ENCODE measurements at places on chromosomes 13 and 19.

DNA sequence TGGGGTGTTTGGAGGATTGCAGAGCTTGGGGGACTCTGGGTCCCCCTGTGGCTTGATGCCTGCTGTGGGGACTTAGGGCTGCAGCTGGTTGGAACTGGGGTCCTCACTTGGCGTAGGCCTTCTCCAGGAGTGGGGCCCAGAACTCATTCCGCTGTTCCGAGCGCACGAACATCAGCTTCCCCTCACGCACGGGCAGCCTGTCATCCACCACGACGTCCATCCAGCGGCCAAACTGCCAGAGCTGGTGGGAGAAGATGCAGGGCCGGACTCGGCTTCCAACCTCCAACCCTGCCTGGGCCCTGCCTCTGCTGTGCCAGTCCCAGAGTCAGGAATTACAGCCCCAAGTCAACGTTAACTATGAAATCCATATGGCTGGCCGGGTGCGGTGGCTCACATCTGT is 2.6 kb downstream of the CAPN12 start:
- no peak for DNase-seq

GRCh38 chr19:41570179-41570578 is 5.8 kb upstream of the CEACAM21 start:
- no peak for DNase-seq

- DNase-seq: no peak
Measured at GRCh38 chr13:95317039-95317989, 16.1 kb upstream of the ABCC4 start.

GRCh38 chr13:45928843-45929242 is 77.3 kb upstream of the SIAH3 start:
- no peak for DNase-seq

DNA sequence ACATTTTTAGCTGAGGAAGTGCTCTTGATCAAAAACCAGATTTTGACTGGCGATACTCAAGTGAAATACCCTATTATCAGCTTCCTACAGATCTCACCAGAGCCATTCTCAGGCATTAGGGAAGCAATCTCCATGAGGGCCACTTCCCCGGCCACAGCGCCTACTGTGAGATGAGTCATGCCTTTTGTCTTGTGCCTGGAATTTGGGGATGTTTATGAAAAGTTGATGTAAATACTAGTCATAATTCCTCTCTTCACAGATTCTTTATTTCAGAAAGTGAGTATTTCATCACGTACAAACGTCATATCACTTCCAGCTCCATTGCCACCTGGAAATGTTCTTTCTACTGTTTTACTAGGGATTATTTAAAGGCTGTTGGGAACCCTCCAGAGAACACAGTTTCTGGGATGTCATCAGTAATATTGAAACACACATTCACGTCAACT is 25.3 kb upstream of the SLC46A3 start:
- DNase-seq: no peak

DNA sequence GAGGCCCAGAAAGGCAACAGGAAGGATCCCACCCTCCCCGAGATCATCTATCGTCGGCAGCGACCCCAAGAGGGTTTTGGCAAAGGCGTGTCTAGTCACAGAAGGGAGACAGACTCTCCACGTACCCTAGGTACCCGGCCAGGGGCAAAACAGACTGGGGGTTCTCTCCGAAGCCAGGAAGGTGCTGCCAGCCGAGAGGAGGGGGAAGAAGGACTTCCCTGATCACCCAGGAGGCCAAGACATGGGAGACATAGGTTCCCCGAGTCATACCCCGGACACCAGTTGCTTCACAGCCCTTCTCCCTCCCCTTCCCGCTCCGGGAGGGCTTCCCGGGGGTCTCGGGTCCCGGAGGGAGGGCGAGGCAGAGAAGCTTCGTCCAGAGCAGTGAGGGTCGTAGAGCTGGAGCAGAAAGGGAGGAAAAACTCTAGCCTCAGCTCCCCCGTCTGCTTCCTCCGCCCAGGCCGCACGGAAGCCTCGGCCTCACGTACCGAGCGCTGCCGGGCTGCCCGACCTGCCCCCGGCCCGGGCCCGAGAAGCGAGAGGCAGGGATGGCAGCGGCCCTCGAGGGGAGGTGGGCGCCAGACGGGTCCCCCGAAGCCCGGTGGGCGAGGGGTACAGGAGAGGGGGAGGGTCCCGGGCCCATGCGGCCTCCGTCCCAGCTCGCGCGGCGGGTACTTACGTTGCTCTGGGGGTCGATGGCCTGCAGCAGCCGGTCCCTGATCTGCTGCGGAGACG is 644 bp downstream of the MED26 start:
- DNase-seq: peak; percentile 6

- DNase-seq: no peak
Measured at GRCh38 chr19:30881930-30882329, 467.3 kb downstream of the TSHZ3 start.

- DNase-seq: peak; percentile 9
Measured at GRCh38 chr19:39582891-39583625, 19.3 kb upstream of the LGALS13 start.

GRCh38 chr13:102033386-102033785 is 368.5 kb downstream of the FGF14 start:
- no peak for DNase-seq

GRCh38 chr13:20397896-20398295 is 127.8 kb downstream of the CRYL1 start:
- no peak for DNase-seq

GRCh38 chr13:108850691-108851090 is 221.3 kb downstream of the MYO16 start:
- DNase-seq: no peak

DNA sequence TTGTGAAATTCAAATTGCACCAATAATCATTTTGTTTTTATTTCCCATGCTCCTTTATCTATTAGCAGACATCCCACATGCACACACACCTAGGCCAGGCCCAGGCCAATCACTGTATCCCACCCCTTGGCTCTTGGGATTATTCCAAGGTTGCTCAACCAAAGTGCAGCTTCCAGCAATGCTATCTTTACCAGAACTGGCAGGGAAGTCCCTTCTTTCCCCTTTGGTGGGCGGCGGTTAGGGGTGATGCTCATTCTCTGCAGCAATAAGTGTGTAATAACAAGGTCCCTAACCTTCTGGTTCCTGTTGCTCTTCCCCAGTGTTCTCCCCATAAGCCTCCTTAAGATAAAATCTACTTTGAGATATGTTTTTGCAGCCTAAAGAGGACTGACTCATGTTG is 18.3 kb upstream of the KCTD12 start:
- no peak for DNase-seq

DNA sequence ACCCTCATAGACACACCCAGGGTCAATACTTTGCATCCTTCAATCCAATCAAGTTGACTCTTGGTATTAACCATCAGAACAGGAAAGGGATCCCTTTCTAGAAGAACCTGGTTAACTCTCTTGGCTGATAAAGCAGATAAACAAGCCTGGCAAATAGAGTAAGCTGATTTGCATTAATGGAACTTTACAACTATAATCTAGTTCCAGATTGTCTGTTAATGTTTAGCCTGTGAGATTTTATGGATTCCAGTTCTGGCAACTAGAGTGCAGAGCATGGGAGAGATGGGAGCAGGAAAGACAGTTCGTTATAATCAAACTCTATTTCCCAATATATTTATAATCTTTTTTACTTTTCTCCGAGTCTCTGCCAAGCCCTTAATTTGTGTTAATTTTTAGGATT is 272.6 kb upstream of the KLHL1 start:
- no peak for DNase-seq

DNA sequence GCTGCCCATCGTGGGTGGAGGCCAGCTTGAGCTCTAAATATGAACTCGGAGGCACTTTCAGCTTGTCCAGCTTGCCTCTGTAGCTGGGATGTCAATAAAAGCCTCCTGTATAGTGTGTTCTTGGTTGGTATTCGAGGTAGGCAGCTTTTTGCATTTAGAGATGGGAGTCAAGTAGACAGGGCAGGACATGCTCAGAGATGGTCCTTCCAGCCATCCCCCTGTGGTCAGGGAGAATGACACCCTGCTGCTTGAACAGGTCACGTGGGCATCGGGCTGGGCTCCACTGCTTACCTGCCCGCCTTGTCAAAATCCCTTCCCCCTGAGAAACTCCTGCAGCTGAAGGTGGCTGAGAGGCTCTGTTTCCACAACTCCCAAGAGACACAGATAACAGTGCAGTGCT is 302.5 kb downstream of the ZNF536 start:
- no peak for DNase-seq

DNA sequence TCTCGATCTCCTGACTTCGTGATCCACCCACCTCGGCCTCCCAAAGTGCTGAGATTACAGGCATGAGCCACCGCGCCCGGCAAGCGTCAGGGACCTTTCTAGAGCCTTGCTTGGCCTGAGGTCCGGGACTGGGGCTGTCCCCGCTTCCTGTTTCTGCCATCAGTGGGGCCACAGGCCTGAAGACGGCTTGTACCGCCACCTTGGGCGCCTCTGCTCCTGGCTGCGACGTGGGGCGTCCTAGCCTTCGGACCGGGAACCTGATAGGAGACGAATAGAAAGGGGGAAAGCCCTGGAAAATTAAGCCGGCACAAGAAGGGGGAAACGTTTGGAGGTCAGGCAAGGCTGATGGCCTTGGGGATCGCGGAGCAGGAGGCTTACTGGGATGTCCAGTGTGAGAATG is 35.1 kb downstream of the RNF6 start:
- no peak for DNase-seq

DNA sequence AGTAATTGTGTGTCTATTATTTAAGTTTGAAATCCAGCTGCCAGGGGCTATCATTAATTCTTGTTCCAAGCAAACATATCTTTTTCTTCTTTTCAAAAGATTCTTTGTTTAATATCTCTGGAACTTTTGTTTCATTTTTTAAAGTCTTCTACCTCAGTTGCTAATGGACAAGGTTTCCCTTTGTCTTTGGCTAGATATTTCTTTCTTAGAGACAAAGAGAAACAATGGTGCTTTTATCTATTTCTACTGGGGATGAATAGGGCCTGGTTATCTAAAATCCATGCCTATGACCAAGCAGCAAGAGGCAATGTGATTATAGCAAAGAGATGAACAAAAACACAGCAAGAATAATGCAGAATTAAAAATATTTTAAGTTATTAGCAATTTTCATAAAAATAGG is 661.3 kb upstream of the KLF12 start:
- no peak for DNase-seq

DNA sequence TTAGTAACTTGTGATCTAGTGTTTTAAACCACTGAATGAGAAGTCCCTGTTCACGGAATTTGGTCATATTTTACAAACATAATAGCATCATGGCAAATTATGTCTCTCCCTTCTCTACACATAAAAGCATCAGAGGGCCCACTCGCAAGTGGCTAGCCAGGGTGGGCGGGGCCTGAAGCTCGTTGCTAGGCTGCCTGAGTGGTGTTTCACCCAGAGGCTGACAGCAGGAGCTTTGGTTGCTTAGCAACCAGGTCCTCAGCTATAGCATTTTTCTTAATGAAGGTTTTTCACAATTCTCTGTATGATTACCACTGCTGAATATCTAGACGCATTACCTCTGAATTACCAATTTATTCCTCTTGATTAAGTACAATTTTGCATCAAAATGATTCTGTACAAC is 126.5 kb downstream of the NALCN start:
- DNase-seq: no peak

- DNase-seq: no peak
Measured at GRCh38 chr19:19816679-19817078, 4.9 kb downstream of the ZNF506 start.

GRCh38 chr13:45925151-45925550 is 73.6 kb upstream of the SIAH3 start:
- DNase-seq: no peak

- no peak for DNase-seq
Measured at GRCh38 chr13:28684257-28684656, 25.3 kb downstream of the POMP start.

- DNase-seq: no peak
Measured at GRCh38 chr19:645912-646778, 6.5 kb downstream of the FGF22 start.

- no peak for DNase-seq
Measured at GRCh38 chr19:28543244-28543776, 669.6 kb downstream of the UQCRFS1 start.

DNA sequence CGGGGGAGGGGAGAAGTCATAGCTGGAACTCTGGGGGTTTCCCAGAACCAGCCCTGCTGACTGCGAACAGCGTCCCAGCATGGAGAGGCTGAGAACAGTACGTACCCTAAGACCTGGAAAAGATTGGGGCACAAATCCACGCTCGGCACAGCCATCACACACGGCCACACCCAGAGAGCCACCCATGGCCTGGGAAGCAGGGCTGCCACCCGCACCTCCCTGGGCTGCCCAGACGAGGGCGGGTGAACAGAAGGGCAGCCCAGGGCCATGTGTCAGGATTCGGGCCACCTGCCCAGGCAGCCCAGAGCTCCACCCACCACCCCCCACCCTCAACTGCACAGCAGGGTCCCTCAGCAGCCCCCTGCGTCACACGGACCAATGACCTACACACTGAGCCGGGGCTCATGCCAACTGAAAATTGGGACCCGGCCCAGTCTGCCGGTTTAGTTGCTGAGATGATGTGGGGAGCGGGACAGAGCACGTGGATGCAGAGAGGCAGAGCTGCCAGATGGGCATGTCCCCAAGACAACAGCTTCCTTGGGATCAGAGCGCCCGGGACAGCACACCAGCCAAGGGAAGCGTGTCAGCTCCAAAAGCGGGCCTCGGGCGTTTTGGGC is 8.5 kb downstream of the UBXN6 start:
- no peak for DNase-seq

GRCh38 chr19:29411113-29411581 is 114.6 kb upstream of the VSTM2B start:
- DNase-seq: no peak

DNA sequence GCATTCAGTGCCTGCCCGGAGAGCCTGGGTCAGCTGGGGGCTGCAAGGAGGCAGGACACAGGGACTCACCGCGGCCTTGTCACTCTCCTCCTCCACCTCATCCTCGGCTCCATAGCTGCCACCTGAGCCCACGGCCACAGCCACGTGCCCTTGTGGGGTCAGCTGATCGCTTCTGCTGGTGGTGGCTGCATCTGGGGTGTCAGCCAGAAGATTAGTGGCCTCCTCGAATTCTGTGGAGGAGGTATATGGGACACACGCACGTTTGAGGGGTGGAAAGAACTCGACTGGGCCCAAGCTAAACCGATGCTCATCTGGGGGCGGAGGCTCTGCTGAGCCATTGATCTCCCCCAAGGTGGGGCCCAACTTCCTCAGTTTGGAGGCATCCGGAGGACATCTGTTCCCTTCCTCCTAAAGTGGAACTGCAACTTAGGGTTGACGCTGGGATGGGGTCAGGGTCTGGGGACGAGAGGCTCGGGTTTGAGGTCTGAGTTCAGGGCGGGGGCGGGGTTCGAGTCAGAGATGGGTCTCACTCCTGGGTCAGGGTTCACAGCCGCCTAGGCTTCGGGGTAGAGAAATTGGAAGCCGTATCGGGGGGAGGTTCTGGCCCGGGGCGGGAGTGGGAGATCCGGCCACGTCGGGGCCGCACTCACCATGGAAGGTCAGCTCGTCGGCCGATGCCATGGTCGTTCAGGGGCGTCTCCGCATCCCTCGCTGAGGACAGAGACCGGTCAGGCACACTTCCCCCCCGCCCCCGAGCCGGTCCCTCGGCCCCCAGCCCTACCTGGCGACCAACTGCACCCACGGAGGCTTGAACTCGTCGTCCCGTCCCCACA is 493 bp downstream of the YIPF2 start:
- peak; percentile 5 for DNase-seq

- DNase-seq: no peak
Measured at GRCh38 chr19:7152568-7152967, 83.1 kb downstream of the ZNF557 start.

- no peak for DNase-seq
Measured at GRCh38 chr19:1245494-1246264, 2.7 kb upstream of the MIDN start.

- DNase-seq: no peak
Measured at GRCh38 chr19:33639035-33639681, 17.4 kb downstream of the CHST8 start.
